ENCODE measurements at places on chromosomes 1 and 21.

- DNase-seq = no peak
Observed at GRCh38 chr1:18183533-18183932, 75.9 kb downstream of the IGSF21 start.

DNA sequence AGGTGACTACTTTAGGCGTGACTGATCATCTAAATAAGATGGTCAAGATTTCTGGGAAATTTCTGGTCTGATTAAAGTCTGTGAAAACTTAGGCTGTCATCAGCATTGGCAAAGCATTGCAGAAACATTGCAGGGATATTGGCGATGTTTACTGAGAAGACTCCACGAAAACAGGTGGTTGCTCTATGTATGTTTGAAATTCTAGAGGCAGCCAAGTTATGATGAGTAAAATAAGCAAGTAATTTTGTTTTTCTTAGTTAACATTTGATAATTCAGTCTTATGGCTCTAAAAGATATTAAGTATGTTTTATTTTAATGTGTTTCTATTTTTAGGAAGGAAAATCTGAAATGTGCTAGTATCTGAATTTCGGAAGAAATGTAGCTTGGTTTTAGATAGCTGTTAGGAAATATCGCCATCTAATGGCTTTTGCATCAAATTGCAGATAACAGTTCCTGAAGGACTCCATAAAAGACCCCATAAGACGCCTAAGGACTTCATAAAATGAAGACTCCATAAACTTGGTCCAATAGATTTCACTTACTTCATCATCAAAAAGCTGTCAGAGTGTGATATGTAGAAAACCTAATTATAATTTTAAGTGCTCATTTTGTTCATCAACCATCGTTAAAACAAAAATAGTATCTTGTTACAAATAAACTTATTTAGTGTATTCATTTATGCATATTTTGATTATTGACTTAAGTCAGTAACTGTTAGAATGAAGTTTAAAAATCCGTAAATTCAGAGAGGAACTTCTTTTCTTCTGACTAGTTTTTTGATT is 344.6 kb downstream of the RYR2 start:
- no peak for DNase-seq

DNA sequence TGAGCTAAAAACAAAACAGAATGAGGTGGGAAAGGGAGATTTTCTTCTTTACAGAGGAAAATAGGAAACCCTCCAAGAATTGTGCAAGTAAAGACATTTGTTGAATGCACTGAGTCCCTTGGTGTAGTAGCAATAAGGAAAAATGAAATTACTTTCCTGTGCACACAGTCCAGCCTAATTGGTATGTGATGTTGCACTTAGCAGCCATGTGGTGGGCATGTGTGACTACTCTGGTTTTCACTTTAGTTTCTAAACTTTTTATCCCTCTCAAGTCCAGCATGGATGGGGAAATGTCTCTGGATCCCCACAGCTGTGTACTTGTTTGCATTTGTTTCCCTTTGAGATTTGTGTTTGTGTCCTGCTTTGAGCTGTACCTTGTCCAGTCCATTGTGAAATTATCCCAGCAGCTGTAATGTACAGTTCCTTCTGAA is 7.1 kb upstream of the AGO3 start:
- no peak for DNase-seq

DNA sequence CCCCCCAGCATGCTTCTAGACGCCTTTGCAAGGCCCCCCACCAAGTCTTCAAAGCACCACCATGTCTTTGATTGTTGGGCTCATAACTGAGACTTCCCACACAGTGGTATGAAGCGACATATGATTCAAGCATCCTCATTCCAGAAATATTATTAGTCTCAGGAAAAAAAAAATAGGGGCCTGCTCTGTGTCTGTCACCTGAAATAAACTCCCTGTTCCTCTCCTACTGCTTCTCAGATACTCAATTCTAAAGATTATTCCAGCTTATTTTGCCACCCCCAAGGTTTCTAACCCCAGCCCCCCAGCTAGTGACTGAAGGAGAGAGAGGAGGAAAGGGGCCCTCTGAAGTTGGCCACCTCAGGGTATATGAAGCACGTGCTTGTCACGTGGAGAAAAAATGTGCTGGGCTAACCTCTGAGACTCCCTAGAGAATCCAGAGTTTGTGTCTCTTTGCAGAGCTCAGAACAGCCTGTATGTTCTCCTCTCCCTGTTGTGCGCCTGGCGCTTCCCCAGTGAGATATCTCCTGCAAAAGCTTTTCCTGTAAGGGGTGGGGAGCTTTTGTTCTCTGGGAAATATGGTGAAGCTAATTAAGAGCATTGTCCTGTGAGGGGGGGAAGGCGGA is 35.9 kb upstream of the RASAL2 start:
- DNase-seq = no peak

DNA sequence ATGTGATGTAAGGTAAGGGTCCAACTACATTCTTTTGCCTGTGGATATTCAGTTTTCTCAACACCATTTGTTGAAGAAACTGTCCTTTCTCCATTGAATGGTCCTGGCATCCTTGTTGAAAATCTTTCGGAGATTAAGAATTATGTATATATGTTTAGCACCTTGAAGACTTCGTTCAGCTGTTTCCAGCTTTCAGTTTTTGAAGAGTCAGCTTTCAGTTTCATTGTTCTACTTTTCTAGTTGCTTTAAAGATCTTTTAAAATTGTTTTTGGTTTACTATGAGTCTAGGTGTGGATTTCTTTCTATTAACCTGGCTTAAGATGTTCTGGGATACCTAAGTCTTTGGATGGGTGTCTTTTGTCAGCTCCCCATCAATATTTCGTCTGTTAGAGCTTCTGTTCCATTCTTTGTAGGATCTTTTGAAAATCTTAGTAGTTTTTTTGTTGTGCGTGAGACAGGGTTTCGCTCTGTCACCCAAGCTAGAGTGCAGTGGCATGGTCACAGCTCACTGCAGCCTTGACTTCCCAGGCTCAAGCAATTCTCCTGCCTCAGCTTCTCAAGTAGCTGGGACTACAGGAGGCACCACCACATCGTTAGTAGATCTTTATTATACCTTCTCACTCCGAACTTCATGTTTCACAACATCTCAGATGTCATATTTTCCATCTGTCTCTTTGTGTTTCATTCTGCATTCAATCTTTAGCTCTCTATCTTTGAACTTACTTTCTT is 353.5 kb upstream of the B3GALT2 start:
- DNase-seq = no peak

DNA sequence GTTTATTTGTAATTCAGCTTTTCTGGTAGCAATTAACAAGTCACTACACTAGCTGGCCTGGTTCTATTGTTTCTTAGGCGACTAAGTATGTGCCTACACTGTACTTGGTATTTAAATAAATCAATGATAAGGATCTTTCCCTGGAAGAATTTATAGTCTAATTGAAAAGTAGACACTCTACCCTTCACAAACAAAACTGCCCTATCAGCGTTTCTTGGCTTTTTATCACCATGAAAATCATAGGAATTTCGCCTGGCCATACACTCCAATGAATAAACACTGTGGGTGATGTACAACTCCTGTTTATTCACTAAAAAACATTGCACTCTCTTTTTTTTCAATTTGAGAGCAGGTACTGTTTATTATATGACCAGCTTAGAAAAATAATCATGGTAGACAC is 702.9 kb upstream of the ADGRL2 start:
- no peak for DNase-seq

DNA sequence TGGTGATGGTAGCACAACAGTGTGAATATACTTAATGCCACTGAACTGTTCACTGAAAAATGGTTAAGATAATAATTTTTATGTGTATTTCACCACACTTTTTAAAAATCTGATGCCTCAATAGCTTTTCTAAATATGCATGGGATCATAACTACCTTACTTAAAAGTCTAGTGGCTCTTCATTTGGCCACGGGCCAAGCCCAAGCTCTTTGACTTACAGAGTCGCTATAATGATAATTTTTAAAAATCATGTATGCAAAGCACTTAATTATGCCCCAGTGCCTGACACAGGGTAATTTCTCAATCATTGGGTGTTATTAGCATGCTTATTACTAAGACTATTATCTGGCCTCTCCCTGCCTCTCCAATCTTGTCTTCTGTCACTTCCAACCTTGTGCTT is 7.6 kb upstream of the CNN3 start:
- DNase-seq = no peak

- no peak for DNase-seq
Observed at GRCh38 chr1:220681220-220681880, 8.8 kb upstream of the C1orf115 start.

GRCh38 chr1:213089924-213090677 is 39.1 kb downstream of the RPS6KC1 start:
- DNase-seq = no peak

GRCh38 chr1:20891091-20891490 is 104.0 kb upstream of the HP1BP3 start:
- DNase-seq = no peak

- DNase-seq = peak; percentile 19
Observed at GRCh38 chr1:175338387-175339135, 146.0 kb upstream of the KIAA0040 start.

DNA sequence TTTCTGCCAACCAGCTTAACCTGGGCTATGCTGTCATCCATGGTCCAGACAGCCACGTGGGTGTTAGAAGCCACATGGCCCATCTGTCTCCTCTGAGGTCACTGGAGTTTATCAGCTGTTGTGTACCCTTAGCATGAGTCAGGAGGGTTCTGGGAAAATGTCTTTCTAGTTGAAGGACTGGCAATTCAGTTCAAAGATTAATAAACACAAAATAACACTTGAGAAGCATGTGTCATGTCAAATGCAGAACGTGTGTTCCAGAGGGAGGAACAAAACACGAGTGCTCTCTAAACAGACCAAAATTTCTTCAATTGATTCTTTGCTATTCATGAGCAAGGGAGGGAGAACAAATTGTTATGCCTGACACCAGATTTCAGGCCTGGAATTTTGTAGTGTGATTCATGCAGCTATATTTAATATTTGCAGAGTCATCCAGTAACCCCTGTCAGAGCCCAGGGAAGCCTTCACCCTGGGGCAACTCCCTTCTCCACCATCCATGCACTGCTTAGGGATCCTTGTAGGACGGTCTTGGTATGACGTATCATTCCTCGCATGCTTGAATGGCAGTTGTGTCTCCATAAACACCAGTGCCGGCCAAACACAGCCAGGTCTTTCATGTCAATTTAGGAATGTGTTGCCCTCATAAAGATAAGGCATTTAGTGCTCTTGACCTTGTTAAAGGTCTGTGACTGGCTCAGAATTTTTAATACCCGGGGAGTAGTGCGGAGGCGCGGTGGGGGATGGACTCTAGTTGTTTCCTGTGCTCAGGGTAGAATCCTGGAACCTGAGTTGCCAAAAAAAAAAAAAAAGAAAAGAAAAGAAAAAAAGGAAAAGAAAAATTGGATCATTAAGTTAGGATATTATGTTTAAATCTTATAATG is 27.7 kb upstream of the DYRK1A start:
- no peak for DNase-seq

GRCh38 chr1:106406114-106406513 is 650.4 kb upstream of the PRMT6 start:
- DNase-seq = no peak

- DNase-seq = no peak
Observed at GRCh38 chr1:58919959-58920321, 136.1 kb upstream of the JUN start.

GRCh38 chr1:12433323-12434053 is 184.5 kb downstream of the DHRS3 start:
- no peak for DNase-seq

- DNase-seq = no peak
Observed at GRCh38 chr1:162141281-162142054, 72.0 kb downstream of the NOS1AP start.

- no peak for DNase-seq
Observed at GRCh38 chr1:162695687-162696086, 63.4 kb downstream of the DDR2 start.

- DNase-seq = no peak
Observed at GRCh38 chr1:9051379-9051778, 18.1 kb downstream of the SLC2A5 start.

DNA sequence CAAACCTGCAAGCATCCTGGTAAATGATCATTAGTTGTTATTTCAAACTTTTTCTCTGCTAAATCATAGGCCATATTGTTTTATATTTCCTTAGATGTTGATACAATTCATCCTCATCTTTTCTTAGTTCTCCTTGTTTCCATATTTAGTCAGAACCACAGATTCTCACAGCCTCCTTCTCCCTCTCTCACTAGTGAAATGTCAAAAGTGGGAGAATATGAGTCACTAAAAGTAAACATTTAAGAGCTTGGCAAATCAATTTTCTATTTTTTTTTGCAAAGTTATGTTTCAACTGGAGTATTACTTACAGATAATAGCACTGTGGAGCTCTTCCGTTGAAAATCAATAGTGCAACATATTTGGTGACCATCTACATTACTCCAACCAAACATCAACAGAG is 308.8 kb downstream of the COL11A1 start:
- DNase-seq = no peak

- no peak for DNase-seq
Observed at GRCh38 chr1:204194080-204194479, 2.2 kb downstream of the KISS1 start.

GRCh38 chr21:45019076-45019886 is 55.1 kb upstream of the ADARB1 start:
- no peak for DNase-seq

DNA sequence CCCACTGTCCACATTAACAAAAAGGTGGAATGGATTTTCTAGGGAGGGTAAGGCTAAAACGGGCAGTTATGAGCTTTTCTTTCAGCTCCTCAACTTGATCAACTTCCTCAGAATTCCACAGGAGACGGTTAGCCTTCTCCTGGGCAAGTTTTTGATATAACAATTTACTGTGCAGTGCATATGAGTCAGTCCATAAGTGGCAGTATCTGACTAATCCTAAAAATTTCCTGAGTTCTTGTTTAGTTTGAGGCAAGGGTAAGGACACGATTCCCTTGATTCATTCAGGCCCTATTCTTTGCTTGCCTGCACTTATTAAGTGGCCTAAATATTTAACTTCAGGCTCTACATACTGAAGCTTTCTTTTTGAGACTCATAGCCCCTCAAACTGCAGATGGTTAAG is 6.2 kb upstream of the AADACL3 start:
- DNase-seq = no peak

- no peak for DNase-seq
Observed at GRCh38 chr1:196858811-196859210, 29.0 kb upstream of the CFHR4 start.

DNA sequence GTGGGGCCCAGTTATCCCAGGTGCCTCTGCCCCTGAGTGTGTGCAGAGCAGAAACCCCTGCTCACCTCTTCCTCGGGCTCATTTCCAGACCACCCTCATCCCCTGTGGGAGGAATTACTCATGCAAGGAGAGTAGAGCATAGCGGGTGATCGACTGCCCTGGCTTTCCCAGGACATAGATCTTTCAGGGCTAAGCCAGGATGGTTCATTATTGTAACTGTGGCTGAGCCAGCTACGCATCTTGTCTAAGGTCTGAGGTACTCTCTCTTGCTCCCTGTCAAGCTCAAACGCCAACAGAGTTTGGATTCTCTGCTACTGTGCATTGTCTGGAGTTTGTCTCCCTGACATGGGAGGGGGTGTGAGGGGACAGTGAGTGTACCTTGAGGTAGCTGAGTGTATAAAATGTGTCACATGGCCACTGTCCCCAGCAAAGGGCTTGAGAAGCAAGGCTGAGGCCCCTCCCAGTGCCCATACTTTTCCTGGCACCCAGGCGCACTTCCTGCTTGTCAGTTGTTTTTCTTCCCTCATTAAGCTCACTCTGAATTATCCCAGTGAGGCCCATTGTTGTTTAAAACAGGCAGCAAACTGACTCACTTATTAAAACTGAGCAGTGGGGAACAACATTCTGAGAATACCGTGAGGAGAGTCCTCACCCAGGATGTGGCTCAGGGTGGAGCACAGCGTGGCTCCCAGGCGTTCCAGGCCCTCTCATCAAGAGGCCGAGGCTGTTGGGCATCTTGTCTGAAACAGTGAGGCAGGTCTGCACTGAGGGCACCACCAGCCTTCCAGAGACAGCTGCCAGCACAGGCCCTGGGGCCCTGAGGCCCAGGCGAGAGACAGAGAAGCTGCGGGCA is 92.9 kb downstream of the LAMC2 start:
- DNase-seq = no peak

- no peak for DNase-seq
Observed at GRCh38 chr1:89890085-89890752, 69.4 kb downstream of the LRRC8D start.

Data from activated gamma-delta T cell treated with anti-CD3 and anti-CD28 coated beads, Interleukin-2, amount 50 U/mL, for 16 hours (primary cell).